ENCODE measurements at places on chromosomes 3 and 15.
A peak's percentile ranks its signal among the peaks of the same experiment; 100 is the strongest.

DNA sequence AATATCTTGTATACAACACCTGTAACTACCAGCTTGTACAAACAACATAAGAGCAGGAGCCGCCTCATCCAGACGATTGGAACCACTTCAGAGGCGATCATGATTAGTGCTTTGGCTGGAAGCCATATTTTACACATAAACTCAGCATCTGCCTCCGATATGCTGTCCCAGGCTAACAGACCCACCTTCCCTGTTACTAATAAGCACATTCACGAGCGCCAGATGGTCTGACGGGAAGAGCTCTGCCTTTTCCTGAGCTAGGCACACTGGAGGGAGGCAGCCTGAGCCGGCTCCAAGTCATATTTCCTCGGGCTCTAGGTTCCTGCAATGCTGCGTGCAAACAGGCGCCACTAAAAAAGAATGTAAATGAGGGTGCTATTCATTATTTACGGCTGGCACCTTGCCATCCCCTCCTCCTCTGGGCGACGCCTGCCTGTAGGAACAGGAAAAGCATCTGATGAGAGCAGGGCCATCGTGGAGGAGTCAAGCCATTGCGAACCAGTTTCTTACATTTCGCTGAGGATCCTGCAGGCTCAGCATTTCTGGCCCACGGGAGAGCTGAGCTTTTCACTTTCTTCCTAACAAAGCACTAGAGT, 98.2 kb downstream of the ANXA2 start:
- peak; percentile 57 for DNase-seq

DNA sequence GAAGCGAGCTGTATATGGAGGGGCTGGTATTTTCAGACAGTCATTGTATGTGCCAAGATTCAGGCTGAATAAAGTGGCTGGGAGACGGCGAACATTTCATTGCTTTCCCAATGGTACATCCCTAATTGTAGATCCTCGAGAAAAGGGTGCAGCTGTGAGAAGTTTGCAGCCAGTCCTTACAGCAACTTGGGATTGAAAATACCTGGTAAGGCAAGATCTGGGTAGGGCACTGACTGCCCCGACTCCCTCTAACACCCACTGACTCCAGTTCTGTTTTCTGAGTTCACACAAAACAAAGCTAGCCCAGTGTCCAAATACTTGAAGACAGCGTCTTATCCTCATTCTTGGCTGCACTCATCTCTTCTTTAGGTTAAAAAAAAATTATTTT, 63.7 kb downstream of the EDEM1 start:
- no peak for DNase-seq

- DNase-seq = no peak
Measured at GRCh38 chr3:41518626-41519025, 319.3 kb downstream of the CTNNB1 start.

DNA sequence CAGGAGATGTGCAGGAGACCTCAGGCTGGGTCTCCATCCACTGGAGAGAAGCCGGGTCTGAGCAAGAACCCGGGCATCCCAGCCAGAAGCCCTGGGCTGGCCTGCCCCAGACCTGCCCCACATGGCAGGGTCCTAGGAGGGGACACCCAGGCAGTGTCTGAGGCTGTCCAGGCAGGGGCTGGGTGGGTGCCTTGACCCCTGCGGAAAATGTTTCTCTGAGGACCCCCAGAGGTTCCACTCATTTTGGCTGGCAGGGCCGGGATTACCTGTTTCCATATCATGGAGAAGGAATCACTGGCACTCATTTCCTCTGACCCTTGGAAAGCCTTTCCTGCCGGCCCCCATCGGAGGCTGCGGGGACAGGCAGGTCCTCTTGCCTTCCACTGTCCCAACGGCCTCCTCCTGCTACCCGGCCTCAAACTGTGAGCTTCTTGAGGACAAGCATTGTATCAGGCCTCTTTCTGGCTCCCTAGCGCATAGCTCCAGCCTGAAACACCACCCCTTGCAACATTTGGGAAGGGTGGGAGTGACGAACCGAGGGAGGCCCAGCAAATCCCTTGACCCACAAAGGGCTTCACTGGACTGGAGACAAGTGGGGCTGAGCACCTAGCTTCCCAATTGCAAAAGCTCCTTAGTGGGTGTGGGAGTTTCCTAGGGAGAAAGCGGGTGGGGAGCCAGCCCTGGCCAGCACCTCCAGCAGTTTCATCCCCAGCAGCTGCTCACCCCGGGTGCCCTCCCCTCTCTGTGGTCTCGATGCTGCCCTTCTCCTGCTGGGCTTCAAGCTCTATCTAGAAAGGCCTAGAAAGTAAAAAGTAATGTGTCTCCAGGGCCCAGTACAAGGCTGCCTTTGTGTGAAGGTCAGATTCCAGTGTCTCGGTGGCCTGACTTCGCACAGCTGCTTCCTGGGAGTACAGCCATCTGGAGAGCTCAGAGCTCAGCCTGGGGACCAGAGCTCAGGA, 29.7 kb downstream of the ACSBG1 start:
- no peak for DNase-seq

- no peak for DNase-seq
Measured at GRCh38 chr3:52061121-52061910, 4.9 kb upstream of the DUSP7 start.

DNA sequence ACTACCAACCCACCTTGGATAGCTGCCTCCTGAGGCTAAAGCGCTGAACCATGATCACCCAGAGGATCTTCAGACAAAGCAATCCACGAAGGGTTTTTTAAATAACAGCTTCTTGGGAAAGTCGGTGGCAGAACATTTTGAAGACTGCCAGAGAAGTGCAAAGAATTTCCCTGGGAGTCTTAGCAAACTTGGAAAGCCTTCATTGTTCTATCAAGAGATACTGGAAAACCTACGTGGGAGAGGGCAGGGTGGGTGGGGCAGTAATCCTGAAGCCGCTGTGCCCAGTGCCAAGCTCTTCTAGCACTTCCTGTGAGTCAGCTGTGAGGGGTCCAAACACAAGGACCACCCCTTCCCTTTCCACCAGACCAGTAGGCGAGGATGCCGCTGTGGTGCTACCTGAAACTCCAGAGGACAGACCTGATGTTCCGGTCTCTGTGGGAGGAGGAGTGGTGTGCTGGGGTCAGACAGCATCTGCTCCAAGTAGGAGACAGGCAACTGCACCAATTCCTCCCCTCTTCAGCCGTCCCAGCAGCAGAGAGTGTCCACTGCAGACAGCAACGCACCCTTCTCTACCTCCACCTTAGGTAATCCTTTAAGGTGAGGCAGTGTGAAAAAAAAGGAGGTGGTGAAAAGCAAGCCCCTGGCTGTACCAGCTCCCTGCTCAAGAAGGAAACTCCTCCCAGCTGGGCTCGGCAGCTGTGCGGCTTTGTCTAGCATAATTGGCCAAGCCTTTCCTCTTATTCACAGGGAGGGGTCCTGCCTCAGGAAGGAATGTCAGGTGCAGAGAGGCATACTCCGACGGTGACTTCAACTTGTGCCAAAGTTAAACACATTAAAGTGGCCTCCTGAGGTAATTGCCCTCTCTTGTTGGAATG, 99.0 kb downstream of the TMCC1 start:
- DNase-seq = peak; percentile 30

GRCh38 chr15:26391567-26392194, 381.2 kb downstream of the GABRB3 start:
- no peak for DNase-seq

GRCh38 chr15:70050970-70051369, 46.7 kb downstream of the TLE3 start:
- DNase-seq = no peak

GRCh38 chr15:44366971-44367370, 60.5 kb upstream of the CTDSPL2 start:
- no peak for DNase-seq

- DNase-seq = no peak
Measured at GRCh38 chr3:194137506-194138474, 1.8 kb downstream of the HES1 start.

DNA sequence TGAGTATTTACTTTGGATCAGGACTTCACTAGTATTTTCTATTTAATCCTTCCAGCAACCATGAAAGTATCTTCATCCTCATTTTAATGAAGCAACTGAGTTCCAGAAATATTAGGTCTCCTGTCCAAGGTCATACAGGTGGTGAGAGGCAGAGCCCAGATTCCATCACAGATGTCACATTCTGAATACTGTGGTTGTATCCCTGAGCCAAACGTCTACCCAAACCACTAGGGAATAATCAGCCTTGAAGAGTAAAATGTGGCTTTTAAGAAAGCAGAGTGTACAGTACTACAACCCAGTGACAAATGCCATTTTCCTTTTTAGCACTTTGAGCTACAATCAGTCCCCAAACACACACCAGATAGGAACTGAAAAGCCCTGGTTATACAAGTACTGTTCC, 93.3 kb upstream of the TRIM42 start:
- no peak for DNase-seq

DNA sequence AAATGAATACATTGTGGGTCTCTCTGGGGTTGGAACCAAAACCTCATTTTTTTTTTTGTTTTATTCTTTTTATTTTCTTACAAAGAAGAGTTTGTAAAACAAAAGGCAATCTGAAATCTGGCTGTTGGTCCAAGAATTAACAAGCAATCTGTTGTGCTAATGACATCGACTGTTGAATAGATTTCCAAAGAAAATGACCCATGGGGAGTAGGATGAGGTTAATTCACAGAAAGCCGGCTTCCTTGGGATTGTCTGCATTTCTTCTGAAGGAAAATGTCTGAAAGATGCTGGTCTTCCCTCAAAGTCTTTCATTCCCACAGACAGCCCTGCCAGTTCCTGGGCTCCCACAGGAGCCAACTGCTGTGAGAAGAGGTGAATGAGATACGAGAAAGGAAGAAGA, 92.9 kb downstream of the LRRC3B start:
- DNase-seq = no peak

DNA sequence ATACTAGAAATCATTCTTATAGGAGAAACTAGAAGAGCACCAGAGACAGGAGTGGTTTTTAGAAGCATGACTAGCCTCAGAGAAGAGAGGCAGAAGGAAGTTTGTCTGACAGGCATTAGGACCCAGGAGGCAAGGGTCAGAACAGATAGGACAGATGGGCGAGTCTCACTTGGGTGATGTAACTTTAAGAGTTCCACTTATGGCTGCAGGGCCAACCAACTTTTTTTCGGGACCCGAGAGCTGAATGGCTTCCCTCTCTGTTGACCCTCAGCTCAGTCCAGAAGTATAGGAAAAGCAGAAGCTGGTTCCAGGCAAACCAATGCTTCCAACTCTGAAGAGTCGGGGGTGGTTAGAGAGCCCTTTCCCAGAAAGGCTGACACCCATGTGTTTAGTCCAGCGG, 136.6 kb upstream of the SETMAR start:
- DNase-seq = no peak

DNA sequence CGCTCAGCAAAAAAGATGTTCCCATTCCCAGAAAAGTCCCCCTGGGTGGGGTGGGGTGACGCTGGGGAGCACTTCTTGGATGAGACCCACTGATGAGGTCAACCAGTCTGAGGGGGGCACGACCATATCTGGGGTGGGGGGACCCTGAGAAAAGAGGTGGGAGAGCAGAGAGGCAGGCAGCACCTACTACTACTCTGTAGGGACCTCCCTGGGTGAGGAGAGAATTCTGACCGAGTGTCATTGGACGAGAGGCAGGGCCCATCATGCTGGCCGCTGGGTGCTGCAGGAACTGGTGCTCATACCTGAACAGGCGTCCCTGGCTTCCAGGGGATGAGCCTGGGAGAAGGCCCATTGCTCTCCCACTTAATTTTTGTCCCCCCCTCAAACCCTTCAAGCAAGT, 158.8 kb downstream of the KLF13 start:
- DNase-seq = no peak

- no peak for DNase-seq
Measured at GRCh38 chr15:29092376-29093064, 177.1 kb downstream of the NSMCE3 start.

DNA sequence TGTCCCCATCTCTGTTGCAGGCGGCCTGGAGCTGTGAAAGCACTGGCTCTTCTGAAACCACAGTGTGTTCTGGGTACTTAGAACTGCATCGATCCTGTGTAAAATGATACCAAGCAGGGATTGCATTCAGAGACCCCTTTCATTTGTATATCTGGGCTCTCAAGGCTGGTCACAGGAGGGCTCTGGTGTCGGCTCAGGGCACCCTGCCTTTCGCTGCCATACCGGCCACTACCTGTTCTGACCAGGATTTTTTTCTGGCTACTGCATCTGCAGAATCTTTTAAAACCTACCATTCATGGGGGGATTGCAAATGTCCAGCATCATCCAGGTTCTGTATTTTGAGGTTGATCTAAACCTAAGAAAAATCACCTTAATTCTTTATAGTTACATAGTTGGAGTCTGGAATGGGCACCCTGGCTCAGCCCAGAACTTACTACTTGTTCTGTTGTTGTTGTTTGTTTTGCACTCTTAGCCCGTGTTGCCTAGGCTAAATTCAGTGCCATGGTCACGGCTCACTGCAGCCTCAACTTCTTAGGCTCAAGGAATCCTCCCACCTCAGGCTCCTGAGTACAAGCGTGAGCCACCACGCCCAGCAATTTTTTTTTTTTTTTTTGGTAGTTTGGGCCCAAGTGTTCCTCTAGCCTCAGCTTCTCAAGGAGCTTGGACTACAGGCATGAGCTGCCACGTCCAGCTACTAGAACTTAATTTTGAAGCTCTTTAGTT, 52.7 kb downstream of the TRIM71 start:
- DNase-seq = no peak

- no peak for DNase-seq
Measured at GRCh38 chr15:38085114-38085513, 150.7 kb downstream of the TMCO5A start.

GRCh38 chr15:58403581-58403980, 28.2 kb upstream of the LIPC start:
- DNase-seq = no peak

GRCh38 chr3:138405001-138405400, 29.4 kb upstream of the ESYT3 start:
- no peak for DNase-seq

GRCh38 chr3:70882104-70882503, 569.7 kb upstream of the MDFIC2 start:
- DNase-seq = no peak

DNA sequence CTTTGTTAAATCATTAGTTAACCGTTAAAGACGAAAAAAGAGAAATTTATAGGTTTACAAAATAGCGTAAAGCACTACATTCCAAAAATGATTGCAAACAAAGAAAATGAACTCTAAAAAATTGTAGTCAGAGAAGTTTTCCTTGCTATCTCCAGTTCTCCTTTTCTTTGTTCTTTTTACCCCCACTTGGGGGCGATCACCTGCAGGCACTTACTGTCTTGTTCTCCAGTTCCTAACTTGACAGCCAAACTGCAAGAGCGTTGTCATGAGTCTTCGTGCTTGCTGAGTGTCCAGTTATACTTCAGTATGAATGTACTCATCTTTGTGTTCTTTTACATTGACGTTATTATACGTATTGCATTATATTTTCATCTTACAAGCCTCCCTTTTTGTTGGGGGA, 54.5 kb downstream of the CHD2 start:
- DNase-seq = peak; percentile 30

DNA sequence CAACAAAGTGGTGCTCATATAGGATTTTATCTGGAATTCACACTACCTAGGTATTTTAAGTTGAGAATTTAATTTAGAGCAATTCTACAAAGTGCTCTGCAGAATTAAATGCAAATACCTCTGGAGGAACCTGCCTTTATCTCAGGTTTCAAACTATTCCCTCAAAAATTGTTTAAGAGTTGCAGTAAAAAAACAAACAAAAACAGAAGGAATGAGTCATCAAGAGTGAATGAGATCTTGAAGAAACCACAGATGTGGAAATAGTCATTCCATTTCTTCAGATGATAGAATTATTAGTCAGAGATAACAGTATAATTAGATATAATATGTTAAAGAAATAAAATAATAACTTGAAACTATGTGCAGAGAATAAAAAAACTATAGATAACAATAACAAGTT, 80.8 kb upstream of the SCN5A start:
- DNase-seq = no peak
